Lower lobe of right lung (tissue), 2 donors: ENCODE measurements at places on chromosomes 11 and 22.

- no peak for DNase-seq
These were observed 402.2 kb downstream of the AASDHPPT start for GRCh38 chr11:106479646-106480045.

DNA sequence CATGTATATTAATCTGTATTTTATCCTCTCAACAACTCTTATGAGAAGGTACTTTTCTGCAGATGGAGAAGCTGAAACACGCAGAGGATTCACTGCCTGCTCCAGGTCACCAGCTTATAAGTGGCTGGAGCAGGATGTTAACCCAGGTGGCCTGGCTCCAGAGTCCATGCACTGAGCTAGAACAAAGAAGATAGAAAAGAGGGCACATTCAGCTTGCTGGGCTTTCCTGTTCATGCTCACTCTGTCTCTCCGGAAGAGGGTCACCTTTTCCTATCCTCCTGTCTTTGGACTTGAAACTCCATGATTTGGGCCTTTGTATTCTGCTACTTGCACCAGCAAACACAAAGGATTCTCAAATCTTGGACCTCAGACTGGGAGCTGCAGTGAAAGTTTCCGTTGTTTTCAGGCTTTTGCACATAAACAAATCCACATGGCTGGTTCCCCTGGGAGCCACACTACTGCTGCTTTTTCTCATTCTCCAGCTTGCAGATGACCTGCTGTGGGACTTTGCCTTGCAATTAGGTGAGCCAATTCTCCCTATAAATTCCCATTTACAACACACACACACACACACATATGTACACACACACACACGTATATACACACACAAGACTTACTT, 117.3 kb upstream of the GRK3 start:
- no peak for DNase-seq

DNA sequence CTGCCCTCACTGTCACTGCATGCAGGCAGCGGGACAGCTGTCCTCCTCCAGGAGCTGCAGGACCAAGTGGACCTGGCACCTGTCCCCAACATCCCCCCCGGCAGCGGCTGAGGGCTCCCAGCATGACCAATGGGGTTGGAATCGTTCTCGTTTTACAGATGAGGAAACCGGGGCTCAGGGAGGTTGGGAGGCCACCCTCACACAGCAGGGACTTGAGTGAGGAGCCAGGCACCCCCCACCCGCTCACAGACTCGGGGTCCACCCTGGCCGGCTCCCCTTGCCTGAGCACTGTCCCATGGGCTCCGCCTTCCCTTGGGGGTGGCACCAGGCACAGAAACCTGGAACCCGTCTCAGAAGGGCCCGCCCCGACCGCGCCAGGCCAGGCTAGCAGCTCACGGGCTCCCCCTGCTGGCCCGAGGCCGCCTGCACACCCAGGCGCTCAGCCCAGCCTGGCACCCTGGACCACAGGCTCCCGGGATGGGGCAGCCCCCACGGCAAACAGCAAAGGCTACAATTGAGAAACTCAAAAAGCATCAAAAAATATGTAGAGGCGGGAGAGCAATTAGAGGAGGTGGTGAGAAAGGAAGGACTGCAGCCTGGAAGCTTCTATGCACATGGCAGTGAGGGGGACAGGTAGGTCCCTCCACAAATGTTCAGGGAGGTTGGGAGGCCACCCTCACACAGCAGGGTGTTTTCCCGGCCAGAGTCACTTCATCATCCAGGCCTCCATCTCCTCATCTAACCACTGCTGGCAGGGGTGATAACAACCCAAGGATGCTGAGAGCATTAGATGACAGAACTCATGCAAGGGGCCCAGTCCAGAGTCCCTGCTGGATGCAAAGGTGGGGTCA, 12.8 kb downstream of the MACROD1 start:
- peak; percentile 81 for DNase-seq

DNA sequence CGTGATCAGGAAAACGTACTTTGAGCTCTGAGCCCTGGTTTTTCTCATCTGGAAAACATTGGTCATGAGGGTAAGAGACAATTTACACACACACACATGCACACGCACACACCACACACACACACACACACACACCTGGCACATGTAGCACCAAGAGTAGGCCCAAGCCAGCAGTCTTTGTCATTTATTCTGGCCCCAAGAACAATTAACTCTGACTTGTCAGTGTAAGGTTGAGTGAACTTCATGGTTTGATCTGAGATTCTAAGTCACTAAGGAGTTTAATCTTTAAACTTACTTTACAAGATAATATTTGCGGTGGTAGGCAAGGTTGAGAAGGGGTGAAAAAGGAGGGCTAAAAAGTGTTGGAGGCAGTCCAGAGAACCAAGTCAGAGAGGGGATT, 44.1 kb downstream of the MMP20 start:
- no peak for DNase-seq

DNA sequence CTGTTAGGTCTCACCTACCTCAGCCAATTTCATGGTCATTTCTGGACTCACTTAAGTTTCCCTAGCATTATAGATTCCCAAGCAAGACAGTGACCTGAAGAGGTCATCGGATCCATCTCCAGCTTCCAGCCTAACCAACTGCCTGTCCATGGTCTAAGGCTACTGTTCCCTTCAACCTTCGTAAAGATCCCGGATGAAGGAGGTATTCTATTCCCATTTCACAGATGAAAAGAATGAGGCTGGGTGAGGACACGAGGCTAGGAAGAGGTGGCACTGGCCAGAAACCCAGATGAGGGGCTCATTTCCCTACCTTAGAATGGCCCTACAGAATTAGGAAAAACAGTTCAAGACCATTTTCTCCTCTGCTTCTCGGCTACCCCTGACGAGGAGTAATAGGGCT, 31.3 kb upstream of the DRD2 start:
- DNase-seq = no peak

DNA sequence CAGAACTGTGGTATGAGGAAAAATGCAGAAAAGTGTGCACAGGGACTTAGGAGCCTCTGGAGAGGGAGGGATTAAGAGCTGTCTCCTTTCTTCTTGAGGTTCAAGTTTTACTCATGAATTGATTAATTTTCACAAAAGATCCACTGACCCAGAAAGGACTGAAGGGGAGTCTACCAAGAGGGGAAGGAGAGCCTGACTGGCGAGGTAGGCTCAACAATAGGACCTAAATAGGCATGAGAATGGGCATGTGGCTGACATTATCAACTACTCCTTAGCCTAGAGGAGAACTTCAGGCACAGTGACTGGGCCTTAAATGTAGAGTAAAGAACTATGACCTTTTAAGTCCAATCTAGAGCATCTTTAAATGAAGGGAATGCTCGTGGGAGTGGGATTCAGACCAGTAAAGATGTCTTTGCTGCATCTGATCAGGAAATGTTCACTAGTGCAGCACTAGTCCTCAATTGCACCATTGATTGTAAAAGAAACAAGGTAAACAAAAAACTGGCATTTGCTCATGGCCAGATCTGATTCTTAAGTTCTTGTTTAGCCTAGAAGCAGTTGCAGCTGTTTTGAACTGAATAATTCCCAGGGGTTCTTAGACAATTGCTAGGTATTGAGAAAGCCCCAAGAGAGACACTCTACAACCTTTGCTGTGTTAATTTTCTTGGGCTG, 135.6 kb downstream of the RAB38 start:
- no peak for DNase-seq

DNA sequence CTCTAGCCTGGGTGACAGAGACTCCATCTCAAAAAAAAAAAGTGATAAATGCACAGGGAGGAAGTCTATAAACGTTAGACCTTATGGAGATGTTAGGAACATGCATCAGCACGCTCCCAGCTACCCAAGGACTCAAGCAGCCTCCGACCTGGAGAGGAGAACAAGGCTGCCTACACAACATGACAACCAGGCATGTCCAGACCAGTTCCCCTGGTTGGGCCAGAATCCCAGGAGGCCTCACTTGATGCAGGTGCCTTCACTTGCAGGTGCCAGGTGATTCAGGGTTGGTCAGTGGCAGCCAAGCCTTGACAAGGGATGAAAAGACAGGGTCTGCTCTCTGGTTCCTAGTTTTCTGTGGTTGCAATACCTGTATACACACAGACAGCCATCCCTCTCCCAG, 5.9 kb downstream of the RANGAP1 start:
- DNase-seq = no peak

- DNase-seq = peak; percentile 84
These were observed 205.6 kb downstream of the ADAMTS15 start for GRCh38 chr11:130653838-130654636.

- no peak for DNase-seq
These were observed 157.6 kb downstream of the BLID start for GRCh38 chr11:121958323-121958970.

- DNase-seq = no peak
These were observed 19.1 kb downstream of the HIRA start for GRCh38 chr22:19412478-19412877.

GRCh38 chr11:94854770-94855633, 86.8 kb downstream of the AMOTL1 start:
- no peak for DNase-seq

- no peak for DNase-seq
These were observed 360.9 kb upstream of the NARS2 start for GRCh38 chr11:78935398-78936068.

DNA sequence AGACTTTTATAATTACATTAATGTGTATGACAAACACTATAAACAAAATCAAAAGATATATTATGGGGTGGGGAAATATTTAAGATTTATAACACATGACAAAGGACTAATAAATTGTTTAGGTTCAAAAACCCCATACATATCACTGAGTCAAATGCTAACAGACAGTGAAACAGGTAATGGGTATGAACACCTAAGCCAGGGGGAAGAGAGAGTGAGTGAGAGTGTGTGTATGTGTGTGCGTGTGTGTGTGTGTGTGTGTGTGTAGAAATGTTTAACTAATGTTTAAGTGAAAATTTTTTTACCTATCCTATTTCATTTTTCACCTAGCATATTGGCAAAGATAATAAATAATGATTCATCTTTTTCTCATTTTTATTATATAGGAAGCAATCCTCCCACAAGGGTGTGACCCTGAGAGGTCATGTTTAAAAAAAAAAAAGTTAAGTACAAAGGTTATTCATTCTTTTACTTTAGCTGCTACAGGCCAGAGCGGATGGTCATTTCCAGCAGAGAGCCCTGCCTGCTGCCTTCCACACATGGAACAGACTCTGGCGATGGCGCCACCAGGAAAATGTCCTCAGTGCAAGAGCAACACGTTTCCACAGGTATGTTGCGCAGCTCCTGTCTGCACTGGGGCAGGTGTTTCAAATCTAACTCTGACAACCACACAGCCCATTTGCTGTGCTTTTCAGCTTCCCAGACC, 72.9 kb downstream of the PISD start:
- DNase-seq = no peak

DNA sequence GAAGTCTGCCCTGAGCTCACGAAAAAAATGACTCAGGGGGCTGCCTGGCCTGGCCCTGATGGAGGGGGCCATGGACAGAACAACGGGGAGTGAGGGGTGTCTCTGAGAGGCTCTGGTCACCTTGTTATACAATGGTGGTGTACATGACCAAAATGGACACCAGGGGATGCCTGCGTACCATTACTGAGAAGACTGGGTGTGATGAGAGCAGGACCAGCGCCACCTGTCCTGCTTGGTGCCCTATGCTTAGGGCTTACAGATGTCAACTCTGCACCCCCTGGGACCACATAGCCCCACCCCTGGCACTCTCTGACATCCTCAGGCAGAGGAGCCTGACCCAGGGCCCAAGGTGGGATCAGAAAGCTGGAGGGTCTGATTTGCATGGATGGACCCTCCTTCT, 104.8 kb downstream of the ZNF280B start:
- no peak for DNase-seq

- DNase-seq = no peak
These were observed 63.7 kb downstream of the MACROD1 start for GRCh38 chr11:64102005-64102738.

- DNase-seq = no peak
These were observed 43.2 kb downstream of the DKK3 start for GRCh38 chr11:11965192-11965591.

DNA sequence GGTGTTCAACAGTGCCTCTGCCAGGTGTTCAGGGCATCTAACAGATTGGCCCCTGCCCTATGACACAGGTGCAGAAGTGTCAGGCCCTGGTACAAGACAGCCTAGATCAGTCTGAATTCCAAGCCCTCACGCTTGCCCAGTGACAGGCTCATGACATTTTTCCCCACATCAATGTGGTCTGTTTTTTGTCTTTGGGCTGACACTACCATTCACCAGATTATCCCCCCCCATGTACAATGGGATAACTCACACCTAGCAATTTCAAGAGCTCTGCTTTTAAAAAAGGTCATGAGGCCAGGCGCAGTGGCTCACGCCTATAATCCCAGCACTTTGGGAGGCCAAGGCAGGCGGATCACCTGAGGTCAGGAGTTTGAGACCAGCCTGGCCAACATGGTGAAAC, 155.5 kb upstream of the PITPNB start:
- DNase-seq = no peak

- no peak for DNase-seq
These were observed 9.8 kb downstream of the SPON1 start for GRCh38 chr11:13972043-13972910.

DNA sequence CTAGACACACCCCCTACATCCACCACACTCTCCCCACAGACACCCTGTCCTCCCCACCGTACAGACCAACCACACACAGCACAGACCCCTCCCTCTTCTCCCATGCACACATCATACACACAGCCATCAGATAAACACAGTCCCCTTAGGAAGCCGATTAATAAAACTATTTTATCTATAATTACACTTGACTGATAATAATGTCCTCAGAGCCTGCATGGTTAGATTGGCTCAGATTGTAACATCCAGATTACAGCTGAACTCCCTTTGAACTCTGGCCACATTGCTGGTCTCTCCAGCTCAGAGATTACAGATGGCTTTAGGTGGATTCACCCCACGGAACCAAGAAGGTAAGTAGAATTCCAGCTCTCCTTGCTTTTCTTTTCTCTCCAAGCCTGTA, 9.5 kb upstream of the ELF5 start:
- no peak for DNase-seq

DNA sequence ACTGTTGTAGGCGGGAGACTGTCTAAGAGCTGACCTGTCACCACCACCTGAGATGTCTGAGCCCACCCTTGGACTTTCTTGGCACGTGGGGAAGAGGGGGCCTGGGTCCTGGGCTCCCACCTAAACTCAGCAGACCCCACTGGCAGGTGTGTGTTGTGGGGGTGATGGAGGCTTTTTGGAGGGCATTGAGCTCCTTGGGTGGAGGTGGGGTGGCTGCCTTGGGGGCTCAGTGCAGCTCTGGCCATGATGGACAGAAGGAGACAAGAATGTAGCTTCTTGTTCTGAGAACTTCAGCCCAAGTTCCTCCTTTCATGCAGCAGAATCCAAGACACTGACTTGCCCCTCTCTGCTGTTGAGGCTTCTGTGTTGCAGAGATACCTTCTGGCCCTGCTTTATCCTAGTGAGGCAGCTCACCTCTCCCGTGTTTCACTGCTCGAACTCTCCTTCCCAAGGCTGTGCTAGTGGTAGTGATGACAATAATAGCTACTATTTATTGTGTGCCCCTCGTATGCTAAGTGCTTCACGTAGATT, 116.6 kb upstream of the OR4B1 start:
- DNase-seq = no peak
